Activated T-cell treated with anti-CD3 and anti-CD28 coated beads, Interleukin-2, amount 50 U/mL, for 24 hours (primary cell): ENCODE measurements at places on chromosomes 6 and 20.

DNA sequence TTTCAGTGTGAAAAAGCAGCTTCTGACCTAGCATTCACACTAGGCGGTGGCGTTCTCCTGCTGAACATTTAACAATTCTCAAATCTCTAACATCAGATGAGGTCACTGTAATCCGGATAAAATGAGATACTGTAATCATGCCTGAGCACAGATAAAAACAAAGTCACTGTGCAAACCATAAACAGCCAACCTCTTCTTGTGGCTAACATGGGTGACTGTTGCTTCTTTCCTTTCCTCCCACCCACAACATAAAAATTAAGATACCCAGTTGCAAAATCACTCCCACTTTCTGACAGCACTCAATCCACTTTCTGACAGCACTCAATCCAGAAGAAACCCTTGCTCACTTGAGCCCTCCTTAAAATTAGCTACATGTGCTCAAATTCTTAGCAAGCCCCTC, 11.5 kb upstream of the ALDH8A1 start:
- H3K4me3 ChIP-seq = no peak overlapping the region
- peaks cover 20% of the 10 kb centered on the region for H3K4me1 ChIP-seq
- H3K36me3 ChIP-seq = peaks cover 73% of the 10 kb centered on the region
- H3K27ac ChIP-seq = no peak overlapping the region
- DNase-seq = no peak

- peaks cover 49% of the 10 kb centered on the region for H3K4me1 ChIP-seq
- no peaks in the 10 kb centered on the region for H3K27me3 ChIP-seq
- H3K4me3 ChIP-seq = peak overlapping the region; percentile 97
- peaks cover 43% of the 10 kb centered on the region for H3K36me3 ChIP-seq
Measured at GRCh38 chr6:57316581-57317059, 810 bp upstream of the PRIM2 start.

GRCh38 chr6:80029470-80029869, 25.0 kb downstream of the TTK start:
- peak overlapping the region; percentile 47 for H3K27ac ChIP-seq
- no peak for DNase-seq
- peaks cover 3% of the 10 kb centered on the region for H3K4me1 ChIP-seq
- peaks cover 58% of the 10 kb centered on the region for H3K36me3 ChIP-seq

DNA sequence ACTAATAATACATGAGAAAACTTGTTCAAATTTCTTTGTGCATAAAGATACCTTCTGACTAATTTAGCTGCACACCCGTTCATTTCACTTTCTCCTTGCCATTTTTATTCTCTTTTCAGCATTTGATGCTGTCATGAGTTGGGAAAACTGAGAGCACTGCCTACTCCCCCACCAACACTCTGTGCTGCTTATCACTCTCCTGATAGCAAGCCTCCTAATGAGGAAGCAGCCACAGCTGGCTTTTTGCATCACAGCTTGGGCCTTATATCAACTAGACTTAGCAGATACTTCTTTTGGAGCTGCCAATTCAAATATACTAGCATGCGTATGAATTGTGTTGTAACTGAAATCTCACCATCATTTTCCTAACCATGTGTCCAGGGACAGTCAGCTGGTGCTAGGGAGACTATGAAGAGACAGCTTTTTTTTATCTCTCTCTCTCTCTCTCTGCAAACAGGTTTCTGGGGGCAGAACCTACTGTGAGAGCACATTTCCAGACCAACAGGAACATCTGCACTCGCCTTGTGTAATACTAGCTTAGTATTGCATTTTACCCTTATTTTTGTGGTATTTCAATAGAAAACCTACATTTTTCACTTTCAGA, 699.0 kb downstream of the KHDRBS2 start:
- H3K4me1 ChIP-seq = no peaks in the 10 kb centered on the region
- H3K27ac ChIP-seq = no peak overlapping the region
- no peaks in the 10 kb centered on the region for H3K36me3 ChIP-seq
- no peaks in the 10 kb centered on the region for H3K27me3 ChIP-seq

DNA sequence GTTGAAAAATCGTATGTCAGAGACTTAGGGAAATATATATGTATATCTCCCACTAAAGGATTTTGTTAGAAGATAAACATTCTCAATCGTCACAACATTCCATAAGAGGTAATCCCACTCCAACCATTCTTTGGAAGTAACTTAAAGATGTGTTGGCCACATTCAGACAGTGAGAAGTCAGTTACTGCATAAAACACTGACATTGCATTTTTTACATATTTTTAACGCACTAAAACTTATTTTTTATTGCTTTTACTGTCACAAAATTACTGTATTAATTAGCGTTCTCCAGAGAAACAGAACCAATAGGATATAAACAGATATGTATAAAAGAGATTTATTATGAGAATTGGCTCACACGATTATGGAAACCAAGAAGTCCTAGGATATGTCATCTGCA, 74.3 kb upstream of the VGLL2 start:
- DNase-seq = no peak
- H3K4me3 ChIP-seq = no peak overlapping the region
- no peaks in the 10 kb centered on the region for H3K36me3 ChIP-seq
- no peaks in the 10 kb centered on the region for H3K27me3 ChIP-seq
- H3K4me1 ChIP-seq = no peaks in the 10 kb centered on the region

- H3K4me3 ChIP-seq = no peak overlapping the region
- no peak overlapping the region for H3K27ac ChIP-seq
- H3K36me3 ChIP-seq = no peaks in the 10 kb centered on the region
- DNase-seq = no peak
- H3K27me3 ChIP-seq = no peaks in the 10 kb centered on the region
Measured at GRCh38 chr20:16107172-16107870, 465.9 kb downstream of the KIF16B start.

- H3K27ac ChIP-seq = no peak overlapping the region
- no peak overlapping the region for H3K4me3 ChIP-seq
- DNase-seq = no peak
- peaks cover 12% of the 10 kb centered on the region for H3K27me3 ChIP-seq
- H3K4me1 ChIP-seq = peaks cover 24% of the 10 kb centered on the region
- no peaks in the 10 kb centered on the region for H3K36me3 ChIP-seq
Measured at GRCh38 chr6:110364364-110365105, 6.4 kb upstream of the METTL24 start.

DNA sequence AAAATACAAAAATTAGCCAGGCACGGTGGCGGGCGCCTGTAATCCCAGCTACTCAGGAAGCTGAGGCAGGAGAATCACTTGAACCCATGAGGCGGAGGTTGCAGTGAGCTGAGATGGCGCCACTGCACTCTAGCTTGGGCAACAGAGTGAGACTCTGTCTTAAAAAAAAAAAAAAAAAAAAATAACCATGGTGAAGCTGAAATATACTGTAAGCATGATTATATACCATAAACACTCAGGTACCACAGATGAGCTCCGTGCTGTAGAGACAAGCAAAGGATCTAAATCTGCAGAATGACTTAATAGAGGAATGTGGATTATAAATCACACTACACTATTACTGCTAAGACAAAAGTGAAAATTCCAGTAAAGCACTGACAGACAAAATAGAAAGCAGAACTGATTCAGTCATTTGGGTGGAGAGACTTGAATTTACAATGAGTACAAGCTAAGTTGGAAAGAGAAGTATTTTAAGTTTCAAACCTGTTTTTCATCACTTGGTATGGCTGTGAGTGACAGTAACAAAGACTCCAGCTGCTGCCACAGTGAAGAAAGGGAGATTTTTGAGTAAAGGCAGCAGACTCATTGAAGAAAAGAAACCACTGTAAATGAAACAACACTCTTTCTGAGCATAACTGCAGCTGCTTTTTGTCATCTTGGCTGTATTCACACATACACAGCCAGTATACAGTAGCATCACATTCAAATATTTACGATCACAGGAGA, 322.1 kb downstream of the RNGTT start:
- peaks cover 21% of the 10 kb centered on the region for H3K4me1 ChIP-seq
- DNase-seq = no peak
- H3K4me3 ChIP-seq = no peak overlapping the region
- peak overlapping the region; percentile 27 for H3K27ac ChIP-seq
- H3K27me3 ChIP-seq = no peaks in the 10 kb centered on the region

DNA sequence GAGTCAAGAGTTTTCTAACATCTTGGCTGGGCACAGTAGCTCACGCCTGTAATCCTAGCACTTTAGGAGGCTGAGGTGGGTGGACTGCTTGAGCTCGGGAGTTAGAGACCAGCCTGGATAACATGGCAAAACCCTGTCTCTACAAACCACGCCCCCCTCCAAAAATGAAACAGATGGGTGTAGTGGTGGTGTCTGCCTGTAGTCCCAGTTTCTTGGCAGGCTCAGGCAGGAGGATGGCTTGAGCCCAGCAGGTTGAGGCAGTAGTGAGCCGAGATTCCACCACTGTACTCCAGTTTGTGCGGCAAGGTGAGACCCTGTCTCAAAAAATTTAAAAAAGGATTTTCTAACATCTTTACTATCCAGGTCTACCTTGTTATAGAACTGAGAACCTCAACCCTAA, 22.0 kb downstream of the FAM8A1 start:
- no peaks in the 10 kb centered on the region for H3K27me3 ChIP-seq
- DNase-seq = no peak
- H3K36me3 ChIP-seq = peaks cover 93% of the 10 kb centered on the region
- H3K4me1 ChIP-seq = peaks cover 28% of the 10 kb centered on the region
- no peak overlapping the region for H3K4me3 ChIP-seq

DNA sequence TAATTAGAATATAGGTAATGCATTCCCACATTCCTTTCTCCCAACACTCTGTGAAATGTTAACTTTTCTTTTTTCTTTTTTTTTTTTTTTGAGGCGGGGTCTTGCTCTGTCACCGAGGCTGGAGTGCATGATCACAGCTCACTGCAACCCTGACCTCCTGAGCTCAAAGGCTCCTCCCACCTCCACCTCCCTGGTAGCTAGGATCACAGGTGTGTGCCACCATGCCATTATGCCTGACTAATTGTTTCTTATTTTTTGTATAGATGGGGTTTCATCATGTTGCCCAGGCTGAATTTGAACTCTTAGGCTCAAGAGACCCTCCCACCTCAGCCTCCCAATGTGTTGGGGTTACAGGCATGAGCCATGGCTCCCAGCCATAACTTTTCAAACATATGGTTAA, 135.7 kb upstream of the SHLD1 start:
- no peaks in the 10 kb centered on the region for H3K27me3 ChIP-seq
- H3K4me1 ChIP-seq = peaks cover 10% of the 10 kb centered on the region
- DNase-seq = no peak
- H3K36me3 ChIP-seq = peaks cover 9% of the 10 kb centered on the region
- H3K4me3 ChIP-seq = no peak overlapping the region

GRCh38 chr6:35500782-35501181, 3.9 kb upstream of the TEAD3 start:
- peaks cover 23% of the 10 kb centered on the region for H3K27me3 ChIP-seq
- no peaks in the 10 kb centered on the region for H3K36me3 ChIP-seq
- no peak overlapping the region for H3K4me3 ChIP-seq
- H3K27ac ChIP-seq = no peak overlapping the region

GRCh38 chr6:144315981-144316861, 31.1 kb downstream of the UTRN start:
- no peak overlapping the region for H3K27ac ChIP-seq
- H3K27me3 ChIP-seq = no peaks in the 10 kb centered on the region
- no peak overlapping the region for H3K4me3 ChIP-seq

DNA sequence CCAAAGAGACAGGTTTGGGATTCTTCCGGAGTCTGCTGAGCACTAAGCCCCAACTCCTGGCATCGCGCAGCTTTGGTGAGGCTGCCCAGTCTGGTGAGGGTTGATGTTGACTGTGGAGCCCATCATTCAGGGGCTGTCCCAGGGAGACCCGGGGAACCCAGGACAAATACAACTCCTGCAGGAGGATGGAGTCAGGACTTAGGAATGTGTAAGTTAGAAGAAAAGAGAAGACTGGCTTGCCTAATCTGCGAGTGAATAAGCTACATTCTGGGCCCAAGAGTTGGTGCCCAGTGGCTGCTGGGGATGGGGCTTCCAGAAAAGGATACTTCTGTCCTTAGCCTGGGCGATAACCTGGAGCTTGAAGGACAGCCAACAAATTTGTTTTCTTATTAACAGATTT, 47.9 kb downstream of the STK35 start:
- H3K4me1 ChIP-seq = no peaks in the 10 kb centered on the region
- H3K4me3 ChIP-seq = no peak overlapping the region
- peaks cover 51% of the 10 kb centered on the region for H3K36me3 ChIP-seq
- H3K27ac ChIP-seq = no peak overlapping the region
- H3K27me3 ChIP-seq = no peaks in the 10 kb centered on the region

- no peaks in the 10 kb centered on the region for H3K27me3 ChIP-seq
- peak overlapping the region; percentile 41 for H3K4me3 ChIP-seq
- peak overlapping the region; percentile 92 for H3K27ac ChIP-seq
- peaks cover 77% of the 10 kb centered on the region for H3K4me1 ChIP-seq
- peaks cover 75% of the 10 kb centered on the region for H3K36me3 ChIP-seq
Measured at GRCh38 chr6:31557443-31558317, 10.3 kb downstream of the NFKBIL1 start.

- H3K27ac ChIP-seq = no peak overlapping the region
- H3K4me3 ChIP-seq = no peak overlapping the region
- no peaks in the 10 kb centered on the region for H3K36me3 ChIP-seq
- H3K27me3 ChIP-seq = no peaks in the 10 kb centered on the region
Measured at GRCh38 chr20:42444799-42445198, 744.9 kb downstream of the PTPRT start.

DNA sequence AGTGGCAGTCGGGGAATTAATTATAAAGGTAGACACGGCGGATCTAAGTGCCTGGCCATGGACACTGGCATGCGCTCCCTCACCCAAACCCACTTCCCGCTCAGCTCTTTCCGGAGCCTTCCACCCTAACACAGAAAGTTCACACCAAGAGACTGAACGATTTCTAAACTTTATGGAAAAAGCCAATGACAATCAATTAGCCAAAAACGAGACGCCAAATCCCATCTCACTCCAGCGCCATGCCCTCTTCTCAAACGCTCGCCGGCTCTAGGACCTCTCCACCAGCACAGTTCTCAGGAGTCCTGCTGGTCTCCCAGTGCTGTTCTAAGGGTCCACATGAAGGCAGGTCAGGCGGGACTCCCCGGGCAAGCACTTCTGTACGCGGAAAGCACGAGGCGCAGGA, 641 bp downstream of the SF3B5 start:
- peaks cover 45% of the 10 kb centered on the region for H3K36me3 ChIP-seq
- DNase-seq = no peak
- H3K4me3 ChIP-seq = peak overlapping the region; percentile 96
- peak overlapping the region; percentile 98 for H3K27ac ChIP-seq
- peaks cover 38% of the 10 kb centered on the region for H3K4me1 ChIP-seq
- no peaks in the 10 kb centered on the region for H3K27me3 ChIP-seq

- no peaks in the 10 kb centered on the region for H3K36me3 ChIP-seq
- no peak overlapping the region for H3K4me3 ChIP-seq
- no peak for DNase-seq
- H3K27ac ChIP-seq = no peak overlapping the region
- H3K4me1 ChIP-seq = no peaks in the 10 kb centered on the region
Measured at GRCh38 chr20:23135449-23136420, 49.6 kb upstream of the CD93 start.
